ENCODE measurements at places on chromosomes 6 and 20.
A peak's percentile ranks its signal among the peaks of the same experiment; 100 is the strongest.

DNA sequence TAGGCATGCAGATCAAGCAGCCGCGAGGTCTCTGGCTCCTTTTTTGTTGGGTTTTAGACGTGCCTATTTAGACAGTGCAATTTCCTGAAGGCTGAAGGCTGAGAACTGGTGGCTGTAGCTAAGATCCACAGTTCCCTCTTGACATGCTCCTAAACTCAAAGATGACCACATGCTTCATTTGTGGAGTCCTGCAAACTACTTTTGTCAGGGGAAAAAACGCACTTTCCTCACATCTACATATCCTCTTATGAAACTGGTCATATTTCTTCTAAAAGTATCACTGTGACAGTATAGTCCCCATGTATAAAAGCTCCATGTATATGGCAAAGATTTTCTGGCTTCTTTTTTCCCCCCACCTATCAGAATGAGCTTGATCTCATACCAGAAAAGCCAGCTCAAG lies 30.7 kb downstream of the LYRM4 start:
- DNase-seq = no peak
- H3K4me3 ChIP-seq = no peak overlapping the region
- H3K36me3 ChIP-seq = peaks cover 5% of the 10 kb centered on the region
- H3K4me1 ChIP-seq = peaks cover 1% of the 10 kb centered on the region
- H3K27me3 ChIP-seq = no peaks in the 10 kb centered on the region

GRCh38 chr6:166752928-166753721 lies 126.1 kb upstream of the RPS6KA2 start:
- no peaks in the 10 kb centered on the region for H3K36me3 ChIP-seq
- H3K27ac ChIP-seq = no peak overlapping the region
- peaks cover 22% of the 10 kb centered on the region for H3K4me1 ChIP-seq
- no peak overlapping the region for H3K4me3 ChIP-seq

DNA sequence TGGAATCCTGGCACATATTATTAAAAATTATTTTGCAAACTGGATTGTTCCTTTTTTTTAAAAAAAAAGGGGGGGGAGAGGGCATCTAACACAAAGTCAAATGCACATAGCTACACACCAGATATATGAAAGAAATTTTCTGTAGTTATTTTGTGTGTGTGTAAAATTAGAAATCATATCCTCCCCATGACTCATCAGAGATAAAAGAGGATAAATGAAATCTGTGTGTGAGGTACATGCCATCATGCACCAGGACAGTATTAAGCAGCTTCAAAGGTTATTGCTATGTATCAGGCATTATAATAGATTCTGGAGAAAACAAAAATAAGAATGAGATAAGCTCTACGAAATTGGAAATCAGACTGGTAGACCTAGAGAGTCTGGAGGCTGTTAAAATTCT lies 5.2 kb downstream of the BTBD9 start:
- H3K36me3 ChIP-seq = peaks cover 2% of the 10 kb centered on the region
- H3K4me3 ChIP-seq = no peak overlapping the region
- no peak for DNase-seq
- peaks cover 61% of the 10 kb centered on the region for H3K4me1 ChIP-seq
- H3K27ac ChIP-seq = no peak overlapping the region

DNA sequence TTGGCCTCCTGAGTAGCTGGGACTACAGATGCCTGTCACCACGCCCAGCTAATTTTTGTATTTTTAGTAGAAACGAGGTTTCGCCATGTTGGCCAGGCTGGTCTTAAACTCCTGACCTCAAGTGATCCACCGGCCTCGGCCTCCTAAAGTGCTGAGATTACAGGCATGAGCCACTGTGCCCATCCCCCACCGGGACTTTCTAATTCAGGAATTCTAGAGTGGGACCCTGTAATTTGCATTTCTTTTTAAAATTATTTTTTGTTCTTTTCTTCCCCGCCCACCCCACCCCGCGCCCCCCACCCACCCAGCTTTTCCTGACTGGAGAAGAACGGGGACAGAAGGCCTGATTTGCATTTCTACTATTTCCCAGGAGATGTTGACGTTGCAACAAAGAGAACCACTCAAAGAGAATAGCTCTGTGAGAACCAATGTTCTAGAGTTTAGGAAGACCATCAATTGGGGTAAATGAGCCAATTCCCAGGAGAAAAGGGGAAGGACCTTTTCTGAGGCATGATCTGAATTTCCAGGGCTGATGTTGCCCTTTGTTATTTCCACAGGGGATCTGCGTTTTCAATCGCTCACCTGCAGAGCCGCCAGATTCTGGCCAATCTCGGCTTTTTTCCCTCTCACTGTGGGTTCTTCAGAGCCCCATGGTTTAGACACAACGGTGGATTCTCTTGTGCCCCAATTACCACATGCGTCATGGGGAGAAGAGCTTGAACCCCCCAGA lies 33.2 kb upstream of the TFAP2C start:
- no peaks in the 10 kb centered on the region for H3K27me3 ChIP-seq
- no peak for DNase-seq

DNA sequence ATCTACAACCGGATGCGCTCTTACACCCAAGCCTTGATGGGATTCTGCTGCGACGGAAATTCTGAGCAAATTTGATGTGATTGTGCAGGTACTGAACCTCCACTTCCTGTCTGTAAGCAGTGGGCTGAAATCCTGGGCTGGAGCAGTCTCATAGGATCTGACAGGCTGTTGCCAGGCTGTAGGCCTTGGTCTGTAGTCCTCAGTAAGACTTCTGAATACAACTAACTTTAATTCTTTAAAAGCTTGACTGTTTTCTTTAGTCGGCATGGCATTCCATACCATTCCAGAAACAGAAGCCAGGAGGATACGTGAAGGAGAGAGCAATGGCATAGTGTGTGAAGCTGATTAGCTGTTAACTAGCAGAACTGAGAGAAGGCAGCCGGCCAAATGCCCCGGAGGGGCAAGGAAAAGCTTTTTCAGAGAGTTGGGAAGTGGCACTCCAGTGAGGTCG lies 68.3 kb downstream of the ADTRP start:
- H3K27me3 ChIP-seq = no peaks in the 10 kb centered on the region
- DNase-seq = peak; percentile 87
- H3K36me3 ChIP-seq = peaks cover 36% of the 10 kb centered on the region

- no peaks in the 10 kb centered on the region for H3K4me1 ChIP-seq
- no peak overlapping the region for H3K4me3 ChIP-seq
- DNase-seq = no peak
Measured at GRCh38 chr20:59776626-59777330, 156.7 kb downstream of the SYCP2 start.

GRCh38 chr20:25242231-25242630 lies 5.7 kb upstream of the PYGB start:
- no peaks in the 10 kb centered on the region for H3K36me3 ChIP-seq
- no peak overlapping the region for H3K4me3 ChIP-seq
- H3K27me3 ChIP-seq = peaks cover 13% of the 10 kb centered on the region

DNA sequence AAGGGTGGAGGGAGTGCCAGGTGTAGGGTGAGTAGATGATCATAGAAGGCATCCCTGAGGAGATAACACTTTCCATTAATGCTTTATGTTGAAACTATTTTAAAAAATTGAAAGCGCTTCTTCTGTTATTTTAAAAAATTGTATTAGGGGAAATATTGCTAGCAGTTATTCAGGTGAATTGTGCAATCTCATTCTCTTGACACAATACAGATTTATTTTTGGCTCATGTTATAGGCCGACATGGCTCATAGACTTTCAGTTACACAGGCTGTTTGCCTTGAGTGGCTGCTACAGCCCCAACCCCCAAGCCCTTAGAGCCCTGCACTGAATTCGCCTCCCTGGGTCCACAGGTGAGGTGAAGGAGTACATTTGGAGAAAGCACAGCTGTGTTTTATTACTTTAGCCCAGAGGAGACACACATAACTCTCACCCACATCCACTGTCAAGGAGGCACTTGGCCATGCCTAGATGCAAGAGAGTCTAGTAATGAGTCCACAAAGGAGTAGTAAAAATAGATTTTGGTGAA lies 228.2 kb downstream of the RFPL4B start:
- H3K4me3 ChIP-seq = no peak overlapping the region
- no peaks in the 10 kb centered on the region for H3K27me3 ChIP-seq
- H3K36me3 ChIP-seq = no peaks in the 10 kb centered on the region
- H3K27ac ChIP-seq = no peak overlapping the region

All from activated naive CD4-positive, alpha-beta T cell treated with anti-CD3 and anti-CD28 coated beads for 36 hours (primary cell).